ENCODE measurements at places on chromosomes 3 and 15.
A peak's percentile ranks its signal among the peaks of the same experiment; 100 is the strongest.

- DNase-seq = no peak
These were observed 491.8 kb downstream of the FHIT start for GRCh38 chr3:60759439-60759838.

- DNase-seq = no peak
These were observed 46.6 kb downstream of the ZBTB38 start for GRCh38 chr3:141414800-141415462.

DNA sequence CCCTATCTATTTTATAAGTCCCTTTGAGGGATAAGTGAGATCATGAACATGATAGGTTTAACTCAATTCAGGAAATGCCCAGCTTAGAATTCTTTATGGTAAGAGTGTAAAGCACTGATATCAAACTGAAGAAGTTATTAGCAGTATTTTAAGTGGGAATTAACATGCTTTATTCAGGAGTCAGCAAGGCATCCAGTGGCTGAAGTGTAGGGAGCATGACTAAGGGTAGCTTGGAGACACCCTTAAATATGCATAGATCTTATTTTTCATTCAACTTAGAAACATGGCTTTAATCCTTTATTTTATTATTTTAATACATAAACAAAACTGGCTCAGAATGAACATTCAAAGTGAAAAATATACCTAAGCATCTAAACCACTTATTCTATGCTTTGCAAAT lies 158.3 kb upstream of the LPP start:
- no peak for DNase-seq

DNA sequence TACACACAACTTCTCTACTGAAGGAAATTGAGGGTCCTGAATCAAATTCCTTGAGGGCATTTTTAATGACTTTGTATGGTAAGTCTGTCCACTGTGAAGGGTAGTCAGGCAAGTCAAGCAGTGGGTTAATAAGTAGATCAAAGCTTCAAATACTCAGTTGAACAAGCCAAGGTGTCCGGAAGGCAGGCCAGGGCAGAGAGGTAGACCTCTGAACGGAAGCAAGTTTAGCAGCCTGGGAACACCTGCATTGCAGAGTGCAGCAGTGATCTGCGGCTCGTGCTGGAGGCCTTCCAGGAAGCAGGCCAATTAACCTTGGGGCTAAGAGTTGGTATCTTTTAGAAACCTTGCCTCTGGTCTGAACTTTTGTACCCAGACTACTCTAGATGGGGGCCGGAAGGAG lies 143.8 kb downstream of the LRTM1 start:
- no peak for DNase-seq

DNA sequence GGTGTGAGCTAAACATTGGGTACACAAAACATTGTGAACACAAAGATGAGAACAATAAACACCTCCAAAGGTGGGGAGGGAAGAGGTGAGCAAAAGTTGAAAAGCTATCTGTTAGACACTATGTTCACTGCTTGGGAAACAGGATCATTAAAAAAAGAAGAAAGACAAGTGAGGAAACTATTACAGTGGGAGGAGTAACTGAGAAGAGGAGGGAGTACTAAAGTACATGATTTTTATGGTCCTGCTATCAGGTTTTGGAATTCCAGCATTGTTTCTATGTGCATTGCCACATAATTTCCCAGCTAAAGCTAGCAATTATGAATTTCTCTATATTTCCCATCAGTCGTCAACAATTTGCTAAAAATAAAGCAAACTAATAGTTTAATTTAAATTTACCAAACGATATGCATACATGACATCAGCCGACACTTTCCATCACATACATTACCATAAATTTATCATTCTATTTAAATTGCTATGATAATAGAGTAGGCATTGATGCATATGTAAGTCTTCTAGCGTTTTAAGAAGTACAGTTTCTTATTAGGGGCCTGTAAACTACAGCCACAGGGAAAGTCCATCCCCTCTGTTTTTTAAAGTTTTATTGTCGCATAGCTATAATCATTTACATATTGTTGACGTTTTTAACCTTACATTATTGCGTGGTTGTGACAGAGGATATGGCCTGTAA lies 221.8 kb downstream of the CHL1 start:
- DNase-seq = no peak

GRCh38 chr3:146431240-146431639 lies 38.1 kb downstream of the PLSCR2 start:
- no peak for DNase-seq

GRCh38 chr3:101966226-101966625 lies 116.9 kb downstream of the NFKBIZ start:
- DNase-seq = no peak

DNA sequence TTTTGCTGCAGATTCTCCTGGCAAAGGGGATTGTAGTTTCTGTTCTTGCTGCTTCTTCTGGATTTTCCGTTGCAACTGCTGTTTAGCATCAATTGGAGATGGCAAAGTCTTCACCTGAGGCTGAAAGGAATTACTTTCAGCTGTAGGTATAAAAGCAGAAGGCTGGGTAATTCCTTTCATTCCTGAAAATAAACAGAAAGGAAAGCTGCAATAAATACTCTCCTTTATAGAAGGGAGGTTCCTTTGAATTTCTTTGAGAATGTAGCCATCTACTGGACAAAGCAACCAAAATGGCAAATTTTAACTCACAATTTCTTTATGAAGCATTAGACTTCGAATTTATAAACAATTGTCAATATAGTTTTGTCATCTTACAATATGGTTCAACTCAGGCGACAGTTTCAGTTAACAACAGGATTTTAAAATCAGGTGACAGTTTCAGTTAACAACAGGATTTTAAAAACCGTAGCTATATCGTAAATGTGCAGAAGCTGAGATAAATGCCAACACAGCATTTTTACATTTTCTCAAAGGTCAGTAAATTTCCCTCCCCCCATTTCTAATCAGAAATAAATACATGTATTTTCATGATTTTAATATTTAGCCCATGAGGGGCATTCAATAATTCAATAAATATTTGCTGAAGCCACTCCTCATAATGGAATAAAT lies 104.9 kb upstream of the NEDD4 start:
- no peak for DNase-seq

DNA sequence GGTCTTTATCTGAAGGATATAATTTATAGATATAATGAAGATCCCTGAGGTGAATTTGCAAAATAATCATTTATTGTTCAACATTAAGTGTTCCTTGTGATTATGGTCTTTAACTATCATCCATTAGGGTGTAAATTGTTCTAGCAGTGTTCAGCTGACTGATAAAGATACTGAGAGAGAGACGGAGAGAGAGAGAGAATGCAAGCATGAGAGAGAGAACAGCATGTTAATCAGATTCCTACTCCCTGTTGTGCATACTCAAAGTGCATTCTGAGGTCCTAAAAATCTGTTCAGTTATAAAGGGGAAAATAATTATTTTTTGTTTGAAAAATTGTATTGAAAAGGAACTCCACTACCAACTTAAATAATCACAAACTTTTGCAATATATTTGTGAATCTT lies 271.0 kb upstream of the CBLB start:
- no peak for DNase-seq

DNA sequence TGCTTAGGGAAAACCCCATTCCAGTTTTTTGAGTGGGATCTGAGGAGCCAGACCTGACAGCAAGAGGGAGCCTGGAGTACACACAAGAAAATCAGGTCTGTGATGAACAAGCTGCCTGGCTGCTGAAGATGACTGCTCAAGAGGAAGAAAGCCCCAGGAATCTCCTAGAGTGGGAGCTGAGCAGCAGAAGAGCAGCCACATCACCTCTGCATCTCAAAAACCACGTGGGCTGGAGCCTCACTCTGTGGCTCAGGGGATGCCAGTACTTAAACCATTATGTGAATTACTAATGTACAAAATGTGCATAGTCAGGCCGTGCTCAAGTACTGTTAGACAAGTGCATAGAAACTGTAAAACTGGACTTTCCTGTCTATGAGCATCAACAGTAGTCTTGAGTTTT lies 52.4 kb downstream of the SLC9A9 start:
- no peak for DNase-seq

GRCh38 chr15:59830873-59831272 lies 141.8 kb upstream of the BNIP2 start:
- DNase-seq = no peak

DNA sequence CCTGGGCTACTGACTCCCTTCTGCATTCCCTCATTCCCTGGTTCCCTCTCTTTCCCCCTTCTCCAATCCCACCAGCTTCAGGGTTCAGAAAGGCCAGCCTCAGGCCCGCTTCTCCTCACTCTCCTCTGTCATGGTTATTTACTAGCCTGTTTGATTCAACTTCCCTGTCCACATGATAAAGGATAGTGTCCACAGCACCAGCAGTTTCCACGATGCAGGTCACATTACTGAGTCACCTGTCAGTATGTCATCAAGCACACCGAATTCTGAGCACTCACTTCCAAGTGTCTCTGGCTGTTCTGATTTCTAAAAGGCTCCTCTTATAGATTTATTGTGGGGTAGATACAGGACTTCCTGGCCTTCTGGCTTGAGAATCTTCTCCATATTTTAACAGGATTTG lies 96.6 kb upstream of the CTNNB1 start:
- DNase-seq = no peak

GRCh38 chr3:154979331-154979730 lies 100.8 kb upstream of the MME start:
- DNase-seq = no peak

GRCh38 chr15:95816591-95816990 lies 513.9 kb upstream of the NR2F2 start:
- no peak for DNase-seq

- DNase-seq = peak; percentile 12
These were observed 2.7 kb downstream of the PDCD7 start for GRCh38 chr15:65130941-65131340.

- no peak for DNase-seq
These were observed 13.9 kb upstream of the PRICKLE2 start for GRCh38 chr3:64238971-64239667.

- DNase-seq = peak; percentile 20
These were observed 1.5 kb upstream of the NCK1 start for GRCh38 chr3:136860541-136860940.

DNA sequence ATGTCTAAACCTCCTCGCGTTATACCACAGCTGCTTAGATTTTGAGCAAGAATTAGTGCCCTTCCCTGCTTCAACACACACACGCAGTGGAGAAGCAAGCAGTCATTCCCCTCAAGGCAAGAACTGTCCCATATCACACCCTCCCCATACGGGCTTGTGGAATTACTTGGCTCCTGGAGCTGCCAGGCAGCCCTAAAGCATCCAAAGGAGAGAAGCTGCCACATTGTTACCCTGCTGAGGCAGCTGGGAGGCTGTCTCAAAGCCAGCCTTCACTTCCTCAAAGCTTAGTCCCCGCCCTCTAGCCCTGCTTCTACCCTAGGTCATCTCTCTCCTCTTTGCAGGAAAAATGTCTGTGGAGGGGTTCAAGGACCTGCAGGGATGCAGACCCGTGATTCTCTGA lies 153.4 kb downstream of the RORA start:
- no peak for DNase-seq

DNA sequence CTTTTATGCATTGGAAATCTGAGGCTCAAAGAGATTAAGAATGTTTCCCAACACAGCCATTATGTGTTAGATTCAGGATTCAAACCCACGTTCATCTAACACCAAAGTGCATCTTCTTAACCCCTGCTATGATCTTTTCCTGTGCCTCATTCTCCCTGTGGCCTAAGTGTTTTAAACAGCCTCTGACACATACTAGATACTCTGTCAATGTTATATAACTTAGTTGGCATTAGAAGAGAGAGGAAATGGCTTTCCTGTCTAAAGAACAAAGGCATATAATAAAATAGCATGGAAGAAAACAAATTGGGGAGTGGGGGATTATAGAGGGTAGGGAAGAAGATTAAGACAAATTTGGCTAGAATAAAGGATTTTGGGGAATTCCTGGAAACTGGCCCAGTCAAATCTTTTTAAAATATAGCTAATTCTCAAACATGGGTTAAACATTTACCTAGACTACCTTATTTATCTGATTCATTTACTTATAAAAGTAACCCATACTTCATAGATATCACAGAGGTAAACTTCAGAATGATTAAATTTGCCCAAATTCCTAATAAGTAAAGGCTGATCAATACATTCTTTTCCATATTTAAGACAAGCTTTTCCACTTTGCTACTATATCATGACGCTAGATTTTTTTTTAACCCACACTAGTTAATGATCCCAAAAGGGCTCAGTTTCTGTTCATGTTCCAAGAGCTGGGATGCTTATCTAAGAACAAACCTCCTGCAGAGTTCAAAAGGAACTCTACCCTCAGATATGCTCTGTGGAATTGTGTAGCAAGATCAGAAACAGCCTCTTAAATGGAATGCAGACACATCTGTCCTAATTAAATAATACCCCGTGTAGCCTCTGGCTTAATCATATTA lies 122.9 kb upstream of the PTPRG start:
- no peak for DNase-seq

DNA sequence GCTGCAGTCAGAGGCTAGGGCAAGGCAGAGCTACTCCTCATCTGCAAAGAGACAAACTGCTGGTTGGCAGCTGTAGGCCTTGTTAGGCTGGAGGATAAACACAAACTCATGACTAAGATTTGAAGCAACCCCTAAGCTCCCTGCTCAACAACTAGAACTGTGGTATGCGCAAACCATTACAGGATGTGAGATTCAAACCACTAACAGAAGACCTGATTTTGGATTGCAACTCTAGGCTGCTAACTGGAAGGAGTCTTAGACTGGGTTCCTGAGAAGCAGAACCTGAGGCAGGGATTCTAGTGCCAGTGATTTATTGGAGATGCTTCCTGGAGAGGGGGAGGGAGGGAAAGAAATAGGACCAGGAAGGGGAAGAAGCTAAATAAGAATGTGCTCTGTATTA lies 22.5 kb downstream of the CCR4 start:
- no peak for DNase-seq

- DNase-seq = no peak
These were observed 8.3 kb downstream of the GLB1 start for GRCh38 chr3:33088691-33089090.

DNA sequence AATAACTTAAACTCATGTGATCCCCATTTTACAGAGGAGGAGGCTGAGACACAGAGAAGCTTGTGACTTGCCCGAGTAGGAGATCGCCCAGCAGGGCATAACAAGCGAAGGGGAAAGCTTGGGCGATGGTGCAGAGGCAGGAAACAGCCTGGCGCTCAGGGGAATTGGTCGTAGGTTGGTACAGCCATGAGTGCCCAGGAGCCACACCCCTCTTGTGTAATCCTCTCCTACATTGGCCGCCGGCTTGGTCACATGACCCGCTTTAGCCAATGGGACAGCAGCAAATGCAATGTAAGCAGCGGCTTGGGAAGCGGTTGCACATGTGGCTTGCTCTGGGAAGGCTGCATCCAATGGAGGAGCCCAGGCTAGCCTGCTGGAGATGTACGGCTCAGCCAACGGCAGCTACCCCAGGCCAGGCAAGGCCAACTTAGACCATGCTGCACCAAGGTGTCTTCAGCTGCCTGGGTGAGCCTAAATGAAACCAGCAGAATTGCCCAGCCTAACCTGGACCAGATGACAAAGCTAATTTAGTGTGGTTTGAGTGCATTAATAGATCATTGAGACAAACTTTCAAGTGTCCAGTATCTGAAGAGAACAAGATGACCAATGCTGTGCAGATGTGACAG lies 50.3 kb upstream of the SLC6A6 start:
- DNase-seq = no peak

All from NCI-H2081 (cell line).